ENCODE measurements at places on chromosomes 6 and 20.

GRCh38 chr20:23265226-23265625, 85.4 kb upstream of the NXT1 start:
- DNase-seq, result no peak

GRCh38 chr6:90088009-90088408, 193.7 kb downstream of the GJA10 start:
- DNase-seq, result no peak

GRCh38 chr20:51230727-51231126, 207.8 kb upstream of the KCNG1 start:
- no peak for DNase-seq

DNA sequence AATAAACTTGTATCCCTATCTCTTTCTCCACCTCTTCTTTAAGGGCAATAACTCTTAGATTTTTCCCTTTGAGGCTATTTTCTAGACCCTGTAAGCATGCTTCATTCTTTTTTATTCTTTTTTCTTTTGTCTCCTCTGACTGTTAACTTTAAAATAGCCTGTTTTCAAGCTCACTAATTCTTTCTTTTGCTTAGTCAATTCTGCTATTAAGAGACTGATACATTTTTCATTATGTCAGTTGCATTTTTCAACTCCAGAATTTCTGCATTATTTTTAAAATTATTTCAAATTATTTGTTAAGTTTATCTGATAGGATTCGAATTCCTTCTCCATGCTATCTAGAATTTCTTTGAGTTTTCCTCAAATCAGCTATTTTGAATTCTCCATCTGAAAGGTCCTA, 84.0 kb downstream of the CFAP61 start:
- no peak for DNase-seq

DNA sequence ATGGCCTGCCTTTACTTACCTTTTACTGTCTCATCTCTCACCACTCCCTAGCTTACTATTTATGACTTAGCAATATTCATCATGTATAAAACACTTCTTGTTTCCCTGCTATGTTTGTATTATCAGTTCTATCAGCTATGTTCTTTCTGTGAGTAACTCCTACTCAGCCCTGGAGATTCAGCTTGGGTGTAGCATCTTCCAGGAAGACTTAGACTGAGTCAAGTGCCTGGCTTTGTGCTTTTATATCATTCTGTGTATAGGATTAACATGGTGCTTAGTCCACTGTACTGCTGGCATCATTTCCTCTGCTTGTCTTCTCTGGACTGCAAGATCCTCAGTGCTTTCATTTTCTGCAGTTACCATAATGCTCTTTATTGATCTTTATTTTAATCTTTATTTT, 257.8 kb downstream of the BTBD3 start:
- DNase-seq, result no peak

DNA sequence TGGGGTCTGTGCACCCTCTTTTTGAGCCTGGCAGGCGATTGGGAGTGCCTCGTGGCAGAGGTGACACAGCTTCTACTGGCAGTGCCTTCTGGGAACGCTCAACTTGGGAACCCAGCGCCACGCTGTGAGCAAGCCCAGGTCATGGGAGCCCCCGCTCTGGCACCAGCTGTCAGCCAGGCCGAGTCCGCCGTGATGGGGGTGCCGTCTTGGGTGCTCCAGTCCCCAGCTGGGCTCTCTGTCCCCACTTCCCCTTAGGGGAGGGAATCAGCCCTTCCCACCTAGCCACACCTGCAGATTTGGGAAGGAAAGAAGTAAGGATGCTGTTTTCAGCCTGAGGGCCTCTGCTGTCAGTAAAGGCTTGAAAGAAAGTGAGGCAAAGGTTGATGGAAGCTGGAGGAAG, 31.0 kb upstream of the NTSR1 start:
- no peak for DNase-seq

DNA sequence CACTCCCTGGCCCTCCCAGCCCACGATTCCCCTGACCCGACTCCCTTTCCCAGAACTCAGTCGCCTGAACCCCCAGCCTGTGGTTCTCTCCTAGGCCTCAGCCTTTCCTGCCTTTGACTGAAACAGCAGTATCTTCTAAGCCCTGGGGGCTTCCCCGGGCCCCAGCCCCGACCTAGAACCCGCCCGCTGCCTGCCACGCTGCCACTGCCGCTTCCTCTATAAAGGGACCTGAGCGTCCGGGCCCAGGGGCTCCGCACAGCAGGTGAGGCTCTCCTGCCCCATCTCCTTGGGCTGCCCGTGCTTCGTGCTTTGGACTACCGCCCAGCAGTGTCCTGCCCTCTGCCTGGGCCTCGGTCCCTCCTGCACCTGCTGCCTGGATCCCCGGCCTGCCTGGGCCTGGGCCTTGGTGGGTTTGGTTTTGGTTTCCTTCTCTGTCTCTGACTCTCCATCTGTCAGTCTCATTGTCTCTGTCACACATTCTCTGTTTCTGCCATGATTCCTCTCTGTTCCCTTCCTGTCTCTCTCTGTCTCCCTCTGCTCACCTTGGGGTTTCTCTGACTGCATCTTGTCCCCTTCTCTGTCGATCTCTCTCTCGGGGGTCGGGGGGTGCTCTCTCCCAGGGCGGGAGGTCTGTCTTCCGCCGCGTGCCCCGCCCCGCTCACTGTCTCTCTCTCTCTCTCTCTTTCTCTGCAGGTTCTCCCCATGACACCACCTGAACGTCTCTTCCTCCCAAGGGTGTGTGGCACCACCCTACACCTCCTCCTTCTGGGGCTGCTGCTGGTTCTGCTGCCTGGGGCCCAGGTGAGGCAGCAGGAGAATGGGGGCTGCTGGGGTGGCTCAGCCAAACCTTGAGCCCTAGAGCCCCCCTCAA, at the start of gene LTA:
TSS of gene LTA (plus strand) at position 249 of the 871 bp plus-strand sequence. CDS start at position 703, 454 bp downstream.
- DNase-seq, result no peak

GRCh38 chr6:118313208-118313607, 234.9 kb upstream of the PLN start:
- DNase-seq, result peak; percentile 4

GRCh38 chr20:49799698-49800097, 12.9 kb upstream of the SLC9A8 start:
- DNase-seq, result no peak

DNA sequence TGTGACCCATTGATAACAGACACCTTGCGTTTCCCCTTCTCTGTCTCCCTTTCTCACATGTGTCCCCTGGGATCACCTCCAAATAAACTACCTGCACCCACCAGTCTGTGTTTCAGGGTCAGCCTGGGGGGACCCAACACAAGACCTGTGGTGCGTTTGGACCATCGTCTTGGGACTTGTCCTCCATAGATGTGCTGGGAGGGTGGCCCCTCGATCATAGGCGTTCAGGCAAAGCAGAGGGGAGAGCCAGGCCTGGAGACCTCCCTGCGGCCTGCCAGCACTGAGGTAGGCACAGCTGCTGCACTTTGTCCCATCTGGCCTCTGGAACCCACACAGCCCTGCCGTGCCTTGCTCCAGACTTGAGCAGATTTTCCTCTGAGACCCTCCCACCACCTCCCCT, 18.1 kb downstream of the CST9 start:
- DNase-seq, result no peak

DNA sequence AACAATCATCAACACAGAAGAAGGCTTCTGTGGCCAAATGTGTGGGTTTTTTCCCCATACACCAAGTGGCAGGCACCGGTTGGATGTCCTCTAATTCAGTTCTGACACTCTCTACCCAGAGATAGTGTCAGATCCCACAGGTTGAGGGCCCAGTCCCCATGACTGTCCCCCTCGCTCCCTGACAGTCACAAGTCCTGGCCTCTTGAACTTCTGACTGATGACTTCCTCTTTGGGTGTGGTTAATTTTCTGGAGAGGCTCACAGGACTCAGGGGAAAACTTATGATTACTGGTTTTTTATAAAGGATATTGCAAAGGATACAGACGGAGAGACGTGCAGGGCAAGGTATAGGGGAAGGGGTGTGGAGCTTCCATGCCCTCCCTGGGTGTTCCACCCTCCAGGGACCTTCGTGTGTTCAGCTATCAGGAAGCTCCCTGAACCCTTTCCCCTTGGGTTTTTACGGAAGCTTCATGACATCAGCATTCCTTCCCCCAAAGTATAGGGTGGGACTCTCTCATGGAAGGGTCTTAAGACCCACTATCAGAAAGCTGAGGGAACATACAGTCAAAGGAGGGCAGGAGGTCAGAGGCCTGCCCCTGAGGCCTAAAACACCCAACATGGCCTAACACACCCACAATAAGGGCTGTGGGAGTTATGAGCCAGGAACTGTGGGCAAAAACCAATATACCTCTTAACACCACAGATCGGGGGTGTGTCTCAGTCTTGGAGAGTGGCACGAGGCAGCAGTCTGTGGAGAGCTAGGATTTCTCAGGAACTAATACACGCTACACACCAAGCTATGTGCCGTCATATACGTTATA, 33.3 kb downstream of the FARS2 start:
- no peak for DNase-seq

- DNase-seq, result no peak
Observed at GRCh38 chr6:157358287-157358686, 22.7 kb upstream of the ZDHHC14 start.

DNA sequence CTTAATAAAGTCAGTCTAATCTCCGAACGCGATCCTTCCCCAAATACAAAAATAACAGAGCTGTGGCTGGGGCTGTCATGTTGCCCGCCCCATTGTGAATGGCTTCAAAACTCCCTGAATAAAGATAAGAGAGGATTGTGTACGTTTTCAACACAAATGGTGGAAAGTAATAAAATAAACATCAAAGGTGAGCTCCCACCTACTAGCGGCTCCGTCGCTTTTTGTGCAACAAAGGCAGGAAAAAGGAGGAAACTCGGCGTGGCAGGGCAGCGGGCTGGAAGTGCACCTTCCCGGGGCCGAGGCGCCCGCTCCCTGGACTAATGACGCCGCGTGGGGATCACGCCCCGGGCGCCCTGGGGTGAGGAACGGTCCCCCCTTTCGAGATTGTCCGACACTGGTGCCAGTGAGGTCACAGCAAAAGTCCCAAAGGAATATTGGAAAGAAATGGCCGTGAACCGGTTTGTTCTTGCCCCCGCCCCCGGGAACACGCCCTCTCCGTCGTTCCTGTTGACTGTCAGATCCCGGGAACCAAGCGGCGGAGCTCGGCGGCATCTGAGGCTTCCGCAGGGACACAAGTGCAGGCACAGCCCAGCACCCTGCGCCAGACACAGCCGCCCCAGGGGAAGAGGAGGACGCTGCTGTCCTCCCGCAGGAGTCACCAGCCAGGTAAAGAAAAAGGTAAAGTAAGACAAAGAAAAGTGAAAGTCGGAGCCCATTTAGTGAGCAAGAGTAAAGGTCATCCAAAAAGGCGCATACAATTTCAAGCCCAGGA, 1.1 kb upstream of the FOXQ1 start:
- peak; percentile 39 for DNase-seq

GRCh38 chr6:5422321-5422915, 161.1 kb downstream of the FARS2 start:
- DNase-seq, result peak; percentile 72

- peak; percentile 83 for DNase-seq
Observed at GRCh38 chr20:44733341-44734069, 12.2 kb upstream of the KCNK15 start.
